ENCODE measurements at places on chromosomes 2 and 18. TPM values are rescaled to one million over a fixed set of nuclear protein-coding genes. Genes with fewer than 3 reads are reported as not detected.

GRCh38 chr18:41466436-41467160 lies 488.4 kb upstream of the PIK3C3 start:
- no peak for DNase-seq

The ZSWIM2 gene
- not detected for total RNA-seq

DNA sequence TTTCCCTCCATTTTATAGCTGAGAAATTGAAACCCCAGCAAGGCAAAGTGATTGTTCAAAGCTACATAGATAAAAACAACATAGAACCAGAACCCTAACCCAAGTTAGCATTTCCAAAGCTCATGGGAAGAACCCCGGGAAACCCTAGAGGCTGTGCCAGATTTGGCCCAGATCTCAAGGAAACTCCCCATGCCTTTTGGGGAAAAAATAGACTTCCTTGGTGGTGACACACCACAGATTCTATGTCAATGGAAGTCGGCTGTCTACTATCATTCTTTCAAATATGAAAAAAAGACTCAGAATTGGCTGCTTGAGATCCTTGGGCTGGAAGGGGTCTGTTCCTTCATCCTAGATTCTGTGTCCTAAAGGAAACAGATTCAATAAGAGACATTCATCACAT lies 8.4 kb downstream of the COL6A3 start:
- DNase-seq = no peak

The DCDC2C gene
- not detected for total RNA-seq

DNA sequence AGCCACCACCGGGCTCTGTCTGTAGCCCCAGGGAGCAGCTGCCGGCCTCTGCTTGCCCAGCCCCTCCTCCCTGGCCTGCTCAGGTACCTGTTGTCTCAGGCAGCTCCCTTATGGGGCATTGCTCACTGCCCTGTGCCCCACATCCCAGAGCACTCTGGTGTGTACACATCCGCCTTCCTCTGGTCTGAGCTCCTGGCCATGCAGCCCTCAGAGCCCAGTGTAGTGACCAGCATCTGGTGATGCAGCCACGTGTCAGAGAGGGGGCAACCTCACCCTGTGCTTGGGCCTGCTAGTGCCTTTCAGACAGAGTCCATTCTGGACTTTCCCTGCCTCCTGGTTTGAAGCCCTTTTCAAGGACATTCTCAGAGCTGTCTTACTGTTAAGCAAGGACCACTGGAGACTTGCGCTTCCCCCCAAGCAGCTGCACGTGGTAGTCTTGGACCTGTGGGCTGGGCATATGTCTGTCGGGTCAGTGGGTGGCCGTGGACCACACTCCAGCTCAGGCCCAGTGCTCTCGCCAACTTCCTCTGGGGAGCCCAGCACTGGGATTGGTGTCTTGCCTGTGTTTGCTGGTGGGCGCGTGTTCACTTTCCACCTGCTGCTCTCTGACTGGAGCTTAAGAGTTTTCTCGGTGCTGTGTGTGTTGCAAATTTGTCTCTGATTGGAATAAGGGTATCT lies 30.7 kb downstream of the DGKD start:
- DNase-seq = no peak

DNA sequence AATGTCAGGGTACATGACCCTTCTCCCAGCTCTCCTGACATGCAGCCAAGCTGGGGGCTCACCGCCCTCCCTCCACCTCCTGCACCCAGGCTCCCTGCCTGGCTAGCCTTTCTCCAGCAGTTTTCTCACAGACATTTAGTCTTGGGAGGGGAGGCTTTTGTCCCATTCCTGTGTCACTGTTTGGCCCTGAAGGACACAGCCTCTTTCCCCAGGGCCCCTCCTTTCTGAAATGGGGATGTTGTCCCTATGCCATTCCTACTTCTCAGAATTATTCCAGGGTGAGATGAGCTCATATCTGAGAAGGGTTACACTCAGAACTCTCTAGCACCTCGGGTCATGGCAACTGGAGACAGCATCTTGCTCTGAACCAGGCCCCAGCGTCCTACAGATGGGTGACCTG lies 47.3 kb upstream of the MRPL33 start:
- no peak for DNase-seq

The SULT1C3 gene
- total RNA-seq = not detected

The SCYGR4 gene
- total RNA-seq = not detected

The PIEZO2 gene
- 2.3 TPM for total RNA-seq

The EGR4 gene
- total RNA-seq = not detected

The UGT1A3 gene
- total RNA-seq = not detected

DNA sequence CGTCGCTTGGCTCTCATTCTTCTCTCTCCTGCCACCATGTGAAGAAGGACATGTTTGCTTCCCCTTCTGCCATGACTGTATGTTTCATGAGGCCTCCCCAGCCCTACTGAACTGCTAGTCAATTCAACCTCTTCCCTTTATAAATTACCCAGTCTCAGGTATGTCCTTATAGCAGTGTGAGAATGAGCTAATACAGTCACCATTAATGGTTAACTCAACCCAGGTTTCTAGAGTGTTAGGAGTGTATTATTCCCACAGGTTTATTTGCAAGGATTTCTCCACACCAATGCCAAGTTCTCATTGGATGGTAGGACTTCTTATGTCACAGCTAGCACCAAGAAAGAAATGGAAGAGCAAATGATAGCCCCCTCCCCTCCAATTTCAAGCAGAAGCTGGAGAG lies 71.9 kb downstream of the DYNAP start:
- DNase-seq = no peak

The IL1R2 gene
- total RNA-seq = 3.3 TPM

- no peak for DNase-seq
These were observed 228.1 kb downstream of the CTNNA2 start for GRCh38 chr2:79740879-79741443.

GRCh38 chr2:176111309-176111663 lies 4.2 kb downstream of the HOXD11 start:
- no peak for DNase-seq

The HOXD12 gene
- total RNA-seq = not detected

GRCh38 chr2:22579341-22579740 lies 805.6 kb upstream of the KLHL29 start:
- DNase-seq = no peak

DNA sequence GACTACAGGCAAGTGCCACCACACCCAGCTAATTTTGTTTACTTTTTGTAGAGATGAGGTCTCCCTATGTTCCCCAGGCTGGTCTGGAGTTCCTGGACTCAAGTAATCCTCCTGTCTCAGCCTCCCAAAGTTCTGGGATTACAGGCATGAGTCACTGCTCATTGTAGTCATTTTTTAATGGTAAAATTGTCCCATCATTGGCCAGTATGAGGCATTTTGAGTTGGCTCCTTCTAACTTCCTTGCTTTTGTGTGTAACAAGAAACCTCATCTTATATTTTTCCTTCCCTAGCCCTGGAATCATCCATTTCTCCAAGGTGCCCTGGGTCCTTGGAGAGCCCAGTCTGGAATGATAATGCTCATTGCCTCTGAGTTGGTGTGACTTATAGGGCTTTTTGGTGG lies 148.5 kb downstream of the INHBB start:
- no peak for DNase-seq

The SPTBN1 gene
- total RNA-seq = 540 TPM

DNA sequence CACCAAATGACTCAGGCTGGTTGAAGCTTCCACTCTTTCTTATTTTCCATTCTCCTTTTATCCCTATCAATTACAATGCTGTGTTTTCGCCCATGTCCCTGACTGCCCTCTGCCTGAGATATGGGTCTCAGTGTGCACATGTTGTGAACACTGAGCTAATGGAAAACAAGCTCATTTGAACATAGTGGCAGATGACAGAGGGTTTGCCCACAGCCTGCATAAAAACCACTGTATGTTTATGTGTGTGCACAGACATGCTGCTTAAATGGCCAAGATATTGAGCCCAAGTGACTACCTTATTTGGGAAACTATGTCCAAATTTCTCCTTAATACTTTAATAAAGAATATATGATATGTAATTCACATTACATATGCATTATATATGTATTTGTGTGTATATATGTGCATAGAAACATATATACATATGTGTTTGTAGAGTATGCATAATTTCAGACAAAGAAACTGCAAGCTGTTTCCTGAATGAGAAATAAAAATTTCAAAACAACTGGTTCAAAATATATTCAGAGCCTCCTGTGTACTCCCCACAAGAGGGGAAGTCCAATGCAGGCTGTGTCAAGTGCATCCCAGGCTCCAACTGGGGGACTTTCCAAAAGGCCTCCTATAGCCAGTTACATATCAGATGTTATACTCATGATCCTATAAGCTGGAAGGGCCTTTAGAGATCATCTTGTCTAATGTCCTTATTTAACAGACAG lies 92.7 kb upstream of the CD302 start:
- DNase-seq = no peak

The DAPL1 gene
- not detected for total RNA-seq

DNA sequence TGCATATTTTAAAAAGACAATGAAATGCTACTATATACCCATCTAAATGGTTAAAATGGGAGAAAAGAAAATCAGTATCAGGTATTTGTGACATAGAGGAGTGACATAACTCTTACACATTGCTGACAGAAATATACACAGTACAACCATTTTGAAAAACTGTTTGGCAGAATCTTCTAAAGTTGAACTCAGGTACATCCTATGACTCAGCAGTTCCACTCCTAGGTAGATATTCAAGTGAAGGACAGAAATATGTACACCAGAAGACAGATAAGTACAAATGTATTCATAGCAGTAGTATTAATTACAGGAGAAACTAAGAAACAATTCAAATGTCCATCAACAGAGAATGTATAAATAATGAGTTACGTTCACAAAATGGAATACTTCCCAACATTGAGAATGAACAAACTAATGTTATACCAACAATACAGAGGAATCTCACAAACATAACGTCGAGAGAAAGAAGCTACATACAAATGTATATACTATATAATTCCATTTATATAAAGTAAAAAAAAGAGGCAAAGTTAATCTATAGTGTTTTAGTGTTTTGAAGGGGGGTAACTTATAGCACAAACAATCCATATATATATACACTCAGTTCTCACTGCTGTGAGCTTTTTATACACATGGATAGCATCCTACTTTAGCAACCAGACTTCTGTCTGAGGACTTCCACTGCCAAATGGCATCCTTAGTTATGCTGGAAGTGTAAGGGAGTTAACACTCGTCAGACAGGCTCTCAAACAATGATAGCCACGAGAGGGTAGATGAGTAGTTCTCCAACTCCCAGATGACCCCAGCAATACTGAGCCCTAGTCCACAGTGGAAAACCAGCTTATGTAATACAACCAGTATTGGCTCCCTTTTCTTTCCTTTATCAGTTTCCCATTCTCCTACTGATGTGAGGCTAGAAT lies 172.5 kb downstream of the NBAS start:
- no peak for DNase-seq
